Uterus (tissue), 4 donors: ENCODE measurements at places on chromosomes 2 and 18.

DNA sequence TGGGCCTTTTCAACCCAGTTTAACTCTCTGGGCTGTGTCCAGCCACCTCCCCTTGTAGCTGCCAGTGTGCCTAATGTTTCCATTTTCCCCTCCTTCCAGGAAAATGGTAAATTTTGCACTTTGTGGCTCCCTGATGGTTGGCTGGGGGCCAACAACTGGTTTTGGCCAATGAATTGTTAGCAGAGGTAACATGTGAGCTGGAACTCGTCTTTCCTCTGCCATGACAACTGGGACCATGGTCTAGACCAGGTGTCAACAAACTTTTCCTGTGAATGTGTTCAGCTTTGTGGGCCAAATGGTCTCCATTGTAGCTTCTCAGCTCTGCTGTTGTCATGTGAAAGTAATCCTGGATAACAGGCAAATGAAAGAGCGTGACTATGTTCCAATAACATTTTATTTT is 87.2 kb downstream of the DDX1 start:
- DNase-seq = no peak

- no peak for DNase-seq
Observed at GRCh38 chr2:120499784-120500495, 154.0 kb downstream of the INHBB start.

GRCh38 chr2:23350792-23351355 is 34.1 kb upstream of the KLHL29 start:
- no peak for DNase-seq

DNA sequence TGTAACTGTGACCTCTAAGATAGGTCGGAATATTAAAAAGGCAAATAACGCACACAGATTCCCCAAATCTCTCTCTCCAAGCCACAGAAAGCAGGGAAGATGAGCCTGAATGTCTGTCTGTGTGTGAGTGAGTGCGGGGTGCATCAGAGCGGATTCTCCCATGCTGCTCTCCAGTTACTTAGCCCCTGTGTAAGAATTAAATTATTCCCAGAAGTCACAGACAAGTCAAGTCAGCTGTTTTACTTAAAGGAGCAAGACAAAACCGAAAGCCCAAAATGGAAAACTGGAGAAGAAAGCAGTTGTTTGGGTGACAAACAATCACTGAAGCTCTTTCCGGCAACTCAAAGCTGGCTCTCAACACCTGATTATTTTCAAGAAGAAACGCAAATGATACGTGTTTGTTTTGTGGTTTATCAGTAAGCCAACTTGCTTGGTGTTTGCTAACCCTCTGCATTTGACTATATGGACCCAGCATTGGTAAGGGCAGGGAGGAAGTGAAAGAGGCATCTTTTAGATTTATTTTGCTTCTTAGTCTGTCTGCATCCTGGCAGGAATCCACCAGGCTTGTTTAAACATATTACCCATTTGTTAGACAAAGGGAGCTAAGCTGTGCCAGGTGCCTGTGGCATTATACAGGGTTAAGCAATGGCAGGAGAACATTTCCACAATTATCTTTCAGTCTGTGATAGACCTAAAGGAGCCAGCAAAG is 121.5 kb upstream of the CREB1 start:
- DNase-seq = no peak

- DNase-seq = no peak
Observed at GRCh38 chr2:98027538-98027937, 31.8 kb upstream of the TMEM131 start.

DNA sequence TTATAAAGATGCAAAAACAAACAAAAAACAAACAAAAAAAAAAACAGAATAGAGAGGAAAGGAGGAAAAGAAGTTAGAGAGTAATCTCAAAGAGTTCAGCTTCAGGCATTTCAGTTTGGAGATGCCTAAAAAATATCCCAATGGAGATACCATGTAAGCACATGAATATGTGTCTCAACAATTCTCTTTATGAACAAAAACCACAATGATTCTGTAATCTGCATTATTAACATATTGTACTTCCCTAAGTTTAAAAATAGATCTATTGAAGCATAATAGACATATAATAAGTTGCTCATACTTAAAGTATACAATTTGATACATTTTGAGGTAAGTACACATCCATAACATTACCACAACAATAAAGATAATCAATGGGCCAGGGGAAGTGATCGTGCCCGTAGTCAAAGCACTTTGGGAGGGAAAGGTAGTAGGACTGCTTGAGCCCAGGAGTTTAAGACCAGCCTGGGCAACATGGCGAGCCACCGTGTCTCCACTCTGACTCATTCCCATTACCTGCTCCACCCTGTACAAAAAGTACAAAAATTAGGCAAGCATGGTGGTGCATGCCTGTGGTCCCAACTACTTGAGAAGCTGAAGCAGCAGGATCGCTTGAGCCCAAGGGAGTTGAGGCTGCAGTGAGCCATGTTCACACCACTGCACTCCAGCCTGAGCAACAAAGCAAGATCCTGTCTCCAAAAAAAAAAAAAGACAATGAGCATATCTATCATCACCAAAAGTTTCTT is 158.9 kb downstream of the ATAD2B start:
- no peak for DNase-seq

- no peak for DNase-seq
Observed at GRCh38 chr18:63603772-63604171, 16.6 kb downstream of the SERPINB13 start.

DNA sequence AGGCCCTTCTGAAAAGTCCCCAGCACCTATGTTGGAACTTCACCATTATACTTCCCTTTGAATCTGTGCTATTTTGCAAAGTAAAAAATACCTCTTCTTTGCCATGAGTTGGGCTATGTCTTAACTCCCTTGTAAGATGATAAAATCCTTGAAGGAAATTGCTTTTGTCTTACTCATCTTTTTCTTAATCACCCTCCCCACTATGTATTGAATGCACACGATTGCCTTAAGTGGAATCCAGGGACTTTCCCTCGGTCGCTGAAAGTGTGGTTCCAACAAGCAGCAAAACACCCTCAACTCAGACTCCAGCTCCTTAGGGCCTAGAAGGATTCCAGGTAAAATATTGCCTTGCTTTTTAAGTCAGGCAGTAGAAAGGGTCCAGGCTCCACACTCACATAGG is 173.2 kb upstream of the ARL4C start:
- no peak for DNase-seq
